ENCODE measurements at places on chromosomes 1 and 21.

GRCh38 chr1:109199710-109200109 lies 14.0 kb upstream of the SARS1 start:
- DNase-seq, result no peak

- no peak for DNase-seq
These were observed 10.4 kb downstream of the HYI start for GRCh38 chr1:43443197-43443946.

DNA sequence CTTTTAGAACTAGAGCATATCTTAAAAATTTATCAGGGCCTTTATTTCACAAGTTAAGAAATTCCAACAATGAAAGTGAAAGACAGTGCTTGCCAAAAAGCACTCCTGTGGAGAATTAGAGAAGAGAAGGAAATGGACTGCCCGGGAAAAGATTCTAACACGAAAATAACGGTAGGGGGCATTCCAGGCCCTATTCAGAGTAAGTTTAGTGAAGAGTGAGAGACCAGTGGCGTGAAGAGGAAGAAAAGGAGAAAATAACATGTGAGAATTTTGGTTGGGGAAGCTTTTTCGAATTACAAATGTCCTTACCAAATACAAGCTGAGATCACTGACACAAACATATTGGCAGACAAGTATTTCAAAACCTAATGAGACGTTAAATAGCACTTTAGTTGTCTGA lies 38.4 kb upstream of the RBM34 start:
- DNase-seq, result no peak

DNA sequence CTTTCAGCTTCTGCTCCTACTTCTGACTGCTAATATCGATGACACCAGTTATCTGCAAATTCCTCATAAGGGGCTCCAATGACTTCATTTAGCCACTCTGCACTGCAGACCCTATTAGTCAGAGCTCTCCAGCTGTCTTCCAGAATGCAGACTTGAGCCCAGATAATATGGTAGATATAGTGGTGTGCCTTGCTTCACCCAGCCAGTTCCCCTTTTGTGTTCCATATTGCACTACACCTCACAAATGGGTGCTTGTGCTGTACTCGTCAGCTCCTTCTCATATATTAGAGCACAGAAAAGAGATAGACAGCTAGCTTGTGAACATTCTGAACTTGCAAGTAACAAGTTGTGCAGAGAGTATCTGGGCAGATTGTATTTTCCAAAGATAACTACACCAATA lies 23.7 kb upstream of the COG2 start:
- no peak for DNase-seq

DNA sequence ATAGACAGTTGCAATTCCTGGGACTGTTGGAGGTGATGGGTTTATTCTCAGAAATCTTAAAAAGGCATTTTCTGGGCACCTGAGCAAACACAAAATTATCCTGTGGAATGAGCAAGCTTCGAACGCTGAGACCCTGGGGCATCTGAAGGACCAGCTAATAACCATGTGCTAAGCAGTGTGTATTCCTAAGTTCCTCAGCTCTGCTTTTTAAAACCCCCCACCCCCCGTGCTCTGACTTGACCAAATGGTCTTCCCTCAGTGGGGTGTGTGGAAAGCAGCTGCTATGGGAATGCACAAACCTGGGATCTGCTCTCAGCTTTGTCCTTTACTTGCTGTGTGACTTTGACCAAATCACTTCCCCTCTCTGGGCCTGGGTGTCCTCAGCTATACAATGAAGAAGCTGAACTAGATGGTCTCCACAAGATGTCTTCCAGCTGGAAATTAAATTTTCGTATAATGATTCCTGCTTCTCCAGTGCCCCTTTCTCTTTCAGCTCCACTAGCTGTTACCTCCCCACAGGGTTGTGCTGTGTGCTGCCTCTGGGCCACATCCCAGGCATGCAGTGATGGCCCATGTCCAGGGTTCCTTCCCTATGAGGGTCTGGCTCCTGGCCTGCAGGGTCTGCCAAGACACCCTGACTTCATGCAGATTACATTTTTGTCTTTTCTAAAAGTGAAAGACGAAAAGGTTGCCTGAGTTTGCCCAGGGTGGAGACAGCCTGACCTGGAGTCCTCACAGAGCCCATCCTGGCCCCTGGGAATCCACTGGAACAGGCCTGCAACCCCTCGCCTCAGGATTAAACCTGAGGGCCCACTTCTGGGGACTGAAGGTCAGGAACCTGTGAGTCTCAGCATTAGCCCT lies 14.9 kb upstream of the CD247 start:
- DNase-seq, result no peak

GRCh38 chr1:91557039-91557690 lies 56.5 kb downstream of the CDC7 start:
- no peak for DNase-seq

DNA sequence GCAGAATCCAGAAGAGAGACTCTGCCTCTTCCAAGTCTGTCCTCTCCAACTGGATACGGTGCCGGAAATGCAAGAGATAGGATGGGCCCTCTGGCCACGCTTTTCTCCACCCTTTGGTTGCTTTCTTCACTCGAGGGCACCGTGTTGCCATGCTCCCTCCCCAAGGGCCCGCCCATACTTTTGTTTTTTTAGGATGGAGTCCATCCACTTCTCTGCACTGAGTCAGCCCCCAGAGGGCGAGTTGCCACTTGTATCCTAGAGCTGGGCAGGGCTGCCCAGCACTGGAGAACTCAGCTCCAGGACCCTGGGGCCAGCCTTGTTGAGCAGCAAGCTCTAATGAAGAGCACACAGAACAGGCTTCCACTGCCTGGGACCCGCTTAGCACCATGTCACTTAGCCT lies 25.5 kb downstream of the IFNGR2 start:
- no peak for DNase-seq

GRCh38 chr1:236089046-236089773 lies 24.3 kb upstream of the NID1 start:
- DNase-seq, result no peak

- DNase-seq, result no peak
These were observed 195.8 kb upstream of the PKN2 start for GRCh38 chr1:88488237-88488636.

DNA sequence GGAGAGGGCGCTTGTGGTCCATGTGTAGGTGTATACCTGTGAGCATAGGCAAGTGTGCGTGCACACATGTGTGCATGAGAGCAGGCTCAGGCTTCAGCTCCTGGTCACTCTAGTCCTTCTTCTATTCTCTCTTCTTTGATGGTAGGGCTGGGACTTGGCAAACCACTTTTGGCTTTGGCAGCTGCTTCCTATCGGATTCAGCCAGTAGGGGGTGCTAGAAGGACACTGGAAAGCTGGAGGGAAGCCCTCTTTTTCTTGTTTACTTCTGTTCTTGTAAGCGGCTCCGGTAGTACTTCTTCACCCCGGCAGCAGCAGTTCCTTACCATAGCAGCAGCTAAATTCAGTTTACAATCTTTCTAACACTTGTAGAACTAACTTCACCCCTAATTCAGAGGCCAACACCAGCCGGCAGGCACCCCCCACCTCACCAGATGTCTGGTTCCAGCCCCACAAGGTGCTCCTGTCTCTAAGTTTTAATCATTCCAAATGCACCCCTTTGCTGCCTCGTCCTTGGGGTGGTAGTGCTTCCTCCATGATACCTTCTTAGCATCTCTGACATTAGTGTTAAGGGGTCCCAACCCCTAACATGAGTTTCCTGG lies 25.1 kb downstream of the NENF start:
- DNase-seq, result peak; percentile 19

DNA sequence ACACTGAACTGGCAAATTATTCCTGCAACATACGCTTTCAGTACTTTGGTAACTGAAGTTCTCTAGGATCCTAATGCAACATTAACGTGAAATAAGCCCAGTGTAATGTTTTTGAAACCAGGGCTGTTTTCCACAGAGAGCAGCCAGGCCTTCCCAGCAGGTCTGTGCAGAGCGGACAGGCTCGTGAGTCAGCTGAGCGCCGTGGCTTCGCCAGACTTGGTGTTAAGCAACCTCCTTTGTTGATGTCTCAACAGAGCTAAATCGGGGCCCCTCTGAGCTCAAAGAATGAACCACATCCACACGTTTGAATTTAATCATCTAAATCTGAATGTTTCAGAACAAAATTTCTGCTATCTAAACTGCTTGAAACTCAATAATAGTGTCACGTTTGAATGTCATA lies 181.8 kb upstream of the FMN2 start:
- no peak for DNase-seq

DNA sequence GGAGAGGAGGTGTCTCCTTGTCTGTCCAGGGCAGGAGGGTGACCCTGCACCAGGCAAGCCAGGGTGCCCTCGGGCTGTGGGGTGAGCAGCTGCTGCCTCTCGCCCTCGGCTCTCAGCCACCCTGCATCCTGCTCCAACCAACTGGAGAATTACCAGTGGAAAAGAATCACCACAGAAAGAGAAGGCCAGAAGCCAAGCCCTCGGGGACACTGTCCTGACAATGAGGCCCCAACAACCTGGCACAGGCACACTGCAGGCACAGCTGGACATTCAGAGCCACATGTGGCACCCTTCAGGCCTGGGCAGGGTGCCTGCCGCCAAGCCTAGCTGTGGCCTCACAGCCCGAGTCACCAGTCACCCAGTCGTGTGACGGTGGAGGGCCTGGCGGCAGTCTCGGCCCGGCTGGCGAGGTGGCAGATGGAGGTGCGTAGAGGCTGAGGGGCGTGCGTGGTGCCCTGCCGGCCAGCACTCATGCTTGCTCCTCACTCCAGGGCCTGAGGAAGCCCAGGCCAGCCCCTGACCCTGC lies 12.0 kb downstream of the MEGF6 start:
- no peak for DNase-seq

- DNase-seq, result no peak
These were observed 19.0 kb upstream of the CYP4A11 start for GRCh38 chr1:46960250-46960649.

- no peak for DNase-seq
These were observed 142.5 kb downstream of the SYF2 start for GRCh38 chr1:25089772-25090171.

DNA sequence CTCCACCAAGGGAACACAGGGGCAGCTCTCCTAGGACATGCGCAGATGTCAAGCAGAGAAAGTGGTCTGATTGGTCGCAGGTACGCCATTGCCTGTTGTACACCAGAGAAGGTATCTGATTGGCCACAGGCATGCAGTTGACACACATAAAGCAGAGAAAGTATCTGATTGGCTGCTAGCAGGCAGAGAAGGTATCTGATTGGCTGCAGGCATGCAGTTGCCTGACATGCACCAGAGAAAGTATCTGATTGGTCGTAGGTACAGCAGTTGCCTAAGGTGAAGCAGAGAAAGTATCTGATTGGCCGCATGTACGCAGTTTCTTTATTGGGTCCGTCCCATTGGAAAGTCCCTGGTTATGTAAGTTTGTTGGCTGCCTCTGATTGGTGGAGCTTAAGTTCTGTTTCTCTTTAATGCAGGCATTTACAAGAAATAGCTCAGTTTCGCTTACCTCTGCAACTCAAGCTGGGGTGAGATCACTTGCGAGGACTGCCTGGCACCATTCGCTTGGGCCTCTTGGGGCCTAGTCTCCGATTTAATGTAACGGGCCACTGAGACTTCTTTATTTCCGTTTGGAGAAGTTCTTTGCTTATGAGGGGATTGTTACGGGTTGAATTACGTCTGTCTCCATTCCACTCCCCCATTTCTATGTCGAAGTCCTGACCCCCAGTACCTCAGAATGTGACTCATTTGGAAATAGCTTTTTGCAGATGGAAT lies 74.2 kb downstream of the SIK1 start:
- no peak for DNase-seq

DNA sequence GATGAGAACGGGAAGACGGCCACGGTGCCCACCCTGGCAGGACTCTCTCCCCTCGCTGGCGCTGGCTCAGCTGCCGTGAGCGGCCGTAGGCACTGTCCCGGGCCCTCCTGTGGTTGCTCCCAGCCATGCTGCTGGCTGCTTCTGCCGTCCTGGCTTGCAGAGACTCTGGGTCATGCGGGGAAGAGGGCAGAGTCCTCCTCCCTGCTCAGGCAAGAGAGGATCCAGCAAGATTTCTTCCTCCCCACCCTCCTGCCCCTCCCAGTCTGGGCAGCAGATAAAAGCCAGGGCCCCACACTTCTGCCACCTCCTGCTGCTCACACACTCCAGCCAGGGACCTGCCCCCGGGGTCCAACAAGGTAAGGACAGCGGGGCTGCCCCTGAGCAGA lies 60.1 kb downstream of the AGPAT3 start:
- DNase-seq, result no peak

GRCh38 chr1:55500601-55501000 lies 285.4 kb upstream of the USP24 start:
- no peak for DNase-seq

DNA sequence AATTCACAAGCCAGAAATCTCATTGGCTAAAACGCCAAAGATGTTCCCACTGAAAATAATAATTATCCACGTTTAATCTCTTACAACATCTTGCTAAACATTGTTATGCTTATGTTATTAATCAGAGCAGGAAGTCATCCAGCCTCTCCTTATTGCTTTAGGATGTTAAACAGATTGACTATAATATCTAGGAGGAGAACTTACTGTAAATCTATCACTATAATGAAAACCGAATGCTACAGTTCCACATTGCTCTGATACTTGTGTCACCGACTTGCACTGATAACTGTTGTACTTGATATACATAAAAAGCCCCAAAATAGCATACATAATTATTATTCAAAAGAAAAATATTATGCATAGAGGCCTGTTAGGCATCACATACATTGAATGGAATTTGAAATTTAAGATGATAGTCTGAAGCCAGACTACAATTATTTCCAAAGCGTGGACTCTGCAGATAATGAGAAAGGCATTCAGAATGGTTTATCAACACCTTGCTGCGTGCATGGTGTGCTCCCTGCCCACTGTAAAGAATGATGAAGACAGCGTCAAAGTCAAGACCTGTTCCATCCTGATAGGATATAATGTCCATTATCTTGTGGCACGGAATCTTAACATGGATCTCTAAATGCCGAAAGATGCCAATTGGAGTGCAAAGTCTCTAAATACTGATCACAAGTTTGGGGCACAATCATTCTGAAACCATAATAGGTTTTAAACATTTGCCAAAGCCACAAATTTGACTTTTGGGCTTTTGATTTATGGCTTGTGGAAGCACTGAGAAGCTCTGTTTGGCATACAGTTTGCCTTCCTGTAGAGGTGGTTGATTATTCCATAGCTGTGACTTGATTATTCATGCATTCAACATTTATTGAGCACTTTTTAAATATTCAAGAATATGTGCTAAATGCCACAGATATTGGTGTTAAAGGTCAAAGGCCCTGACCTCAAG lies 71.3 kb downstream of the CRB1 start:
- DNase-seq, result no peak

DNA sequence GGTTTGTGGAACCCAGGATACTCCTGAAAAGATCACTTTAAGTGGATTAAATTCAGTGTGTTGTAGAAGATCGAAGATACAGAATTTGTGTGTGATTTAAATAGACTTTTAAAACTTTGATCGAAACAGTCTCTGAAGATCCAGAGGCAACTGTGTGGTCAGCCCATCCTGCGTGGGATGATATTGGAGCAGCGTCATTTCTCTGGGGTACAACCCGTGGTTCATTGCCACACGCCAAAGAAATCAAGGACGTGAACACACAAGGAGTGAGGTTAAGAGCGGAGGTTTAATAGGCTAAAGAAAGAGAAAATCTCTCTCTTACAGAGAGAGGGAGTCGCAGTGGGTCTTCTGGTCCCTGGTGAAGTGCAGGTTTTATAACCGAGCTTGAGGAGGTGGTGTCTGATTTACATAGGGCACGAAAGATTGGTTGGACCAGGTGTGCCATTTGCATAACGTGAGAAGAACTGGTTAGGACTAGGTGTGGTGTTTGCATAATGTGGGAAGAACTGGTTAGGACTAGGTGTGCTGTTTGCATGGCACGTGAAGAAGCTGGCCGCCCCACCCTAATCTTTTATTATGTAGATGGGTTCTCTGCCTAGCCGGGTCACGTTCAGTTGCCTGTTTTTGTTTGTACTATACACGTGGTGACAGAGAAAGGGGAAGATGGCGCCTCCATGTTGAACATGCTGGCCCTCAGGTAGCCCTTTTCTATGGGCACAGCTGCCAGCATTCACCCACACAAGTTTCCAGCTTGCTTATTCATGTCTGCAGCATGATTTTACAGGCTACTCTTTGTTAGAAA lies 82.3 kb downstream of the ADSS2 start:
- DNase-seq, result no peak

Data from activated CD4-positive, CD25-positive, alpha-beta regulatory T cell (primary cell).